ENCODE measurements at places on chromosomes 13 and 19.
A peak's percentile ranks its signal among the peaks of the same experiment; 100 is the strongest.

- DNase-seq = no peak
Measured at GRCh38 chr13:71977028-71977427, 110.0 kb upstream of the DACH1 start.

DNA sequence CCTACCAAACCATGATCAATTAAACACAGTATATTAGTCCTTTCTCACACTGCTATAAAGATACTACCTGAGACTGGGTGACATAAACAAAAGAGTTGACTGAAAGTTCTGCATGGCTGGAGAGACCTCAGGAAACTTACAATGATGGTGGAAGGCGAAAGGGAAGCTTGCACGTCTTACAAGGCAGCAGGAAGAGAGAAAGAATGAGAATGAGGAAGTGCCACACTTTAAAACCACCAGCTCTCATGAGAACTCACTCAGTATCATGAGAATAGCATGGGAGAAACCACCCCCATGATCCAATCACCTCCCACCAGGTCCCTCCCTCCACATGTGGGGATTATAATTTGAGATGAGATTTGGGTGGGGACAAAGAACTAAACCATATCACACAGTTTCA, 324.9 kb upstream of the ZNF507 start:
- no peak for DNase-seq

- DNase-seq = peak; percentile 97
Measured at GRCh38 chr19:18281082-18282020, at the start of gene JUND. Gene JUND, minus strand, starts transcription at chr19:18281622. Its CDS starts 138 bp downstream, at chr19:18281484.

GRCh38 chr13:23087880-23088279, 92.9 kb upstream of the SGCG start:
- peak; percentile 14 for DNase-seq

All from fibroblast of skin of back (primary cell).